ENCODE measurements at places on chromosomes 12 and 14. TPM values are rescaled to one million over a fixed set of nuclear protein-coding genes. Genes with fewer than 3 reads are reported as not detected.

MYF5 gene
- not detected for total RNA-seq

GRCh38 chr12:4014858-4015224 is 141.6 kb upstream of the PARP11 start:
- H3K36me3 ChIP-seq: no peaks in the 10 kb centered on the region
- DNase-seq: no peak
- H3K27me3 ChIP-seq: no peaks in the 10 kb centered on the region
- H3K27ac ChIP-seq: no peak overlapping the region

DLK1 gene
- not detected for total RNA-seq

LRFN5 gene
- 43.0 TPM for total RNA-seq

- H3K27ac ChIP-seq: peak overlapping the region; percentile 54
- H3K36me3 ChIP-seq: no peaks in the 10 kb centered on the region
- DNase-seq: no peak
- H3K4me3 ChIP-seq: no peak overlapping the region
- peaks cover 69% of the 10 kb centered on the region for H3K4me1 ChIP-seq
Measured at GRCh38 chr14:73754911-73755360, 40.8 kb upstream of the PNMA1 start.

DNA sequence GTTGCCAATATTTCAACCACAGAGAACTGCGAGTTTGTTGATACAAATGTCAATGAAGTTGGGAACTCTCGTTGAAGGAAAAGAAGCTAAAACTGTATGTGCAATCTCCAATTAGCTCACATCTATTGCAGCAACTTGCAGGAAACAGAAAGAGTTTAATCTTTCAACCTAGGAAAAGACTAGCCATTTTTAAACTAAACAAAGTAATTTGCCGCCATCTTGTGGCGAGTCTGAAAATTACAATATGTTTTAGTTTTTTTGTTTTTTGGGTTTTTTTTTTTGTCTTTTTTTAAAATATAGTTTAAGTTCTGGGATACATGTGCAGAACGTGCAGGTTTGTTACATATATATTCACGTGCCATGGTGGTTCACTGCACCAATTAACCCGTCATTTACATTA is 131.2 kb upstream of the FOXG1 start:
- no peaks in the 10 kb centered on the region for H3K27me3 ChIP-seq
- peak; percentile 48 for DNase-seq
- H3K4me1 ChIP-seq: no peaks in the 10 kb centered on the region
- no peaks in the 10 kb centered on the region for H3K36me3 ChIP-seq

DNA sequence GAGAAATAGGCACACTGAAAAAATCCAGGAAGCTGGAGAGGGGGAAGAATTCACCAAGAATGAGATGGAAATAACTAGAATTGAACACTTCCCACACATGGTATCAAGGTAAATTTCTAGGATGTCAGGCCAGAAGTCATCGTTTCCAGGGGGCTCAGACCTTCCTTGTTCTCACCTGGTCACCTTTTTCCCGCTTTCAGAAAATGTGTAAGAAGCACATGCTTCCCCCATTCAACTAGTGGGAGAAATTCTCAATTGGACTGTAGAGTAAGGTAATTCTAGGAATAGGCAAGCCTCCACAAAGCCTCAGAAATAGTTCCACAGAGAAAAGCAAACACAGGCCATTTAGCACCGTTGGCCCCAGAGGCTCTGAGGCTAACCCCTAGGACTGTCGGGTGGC is 2.8 kb upstream of the PTMS start:
- no peaks in the 10 kb centered on the region for H3K36me3 ChIP-seq
- DNase-seq: no peak
- no peak overlapping the region for H3K4me3 ChIP-seq
- no peaks in the 10 kb centered on the region for H3K27me3 ChIP-seq
- peak overlapping the region; percentile 89 for H3K27ac ChIP-seq

DNA sequence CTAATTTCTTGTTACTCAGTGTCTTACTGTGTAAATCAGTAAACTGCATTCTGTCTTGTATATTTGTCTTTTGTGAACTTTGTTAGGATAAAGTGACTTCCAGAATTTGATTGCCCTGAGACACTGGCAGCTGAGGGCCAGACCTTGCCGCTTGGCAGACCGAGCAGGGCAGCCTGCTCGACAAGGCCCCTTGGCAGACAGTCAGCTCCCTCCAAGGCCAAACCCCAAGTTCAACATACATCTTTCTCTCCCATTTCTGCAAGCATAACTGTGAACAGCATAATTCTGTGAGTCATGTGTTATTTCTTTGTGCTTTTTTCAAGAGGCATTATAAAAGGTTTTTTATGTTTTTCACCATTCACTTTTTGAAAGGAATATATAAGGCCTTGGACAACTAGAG is 39.2 kb upstream of the BMAL2 start:
- H3K27me3 ChIP-seq: no peaks in the 10 kb centered on the region
- no peaks in the 10 kb centered on the region for H3K4me1 ChIP-seq
- H3K36me3 ChIP-seq: no peaks in the 10 kb centered on the region
- DNase-seq: no peak

DNA sequence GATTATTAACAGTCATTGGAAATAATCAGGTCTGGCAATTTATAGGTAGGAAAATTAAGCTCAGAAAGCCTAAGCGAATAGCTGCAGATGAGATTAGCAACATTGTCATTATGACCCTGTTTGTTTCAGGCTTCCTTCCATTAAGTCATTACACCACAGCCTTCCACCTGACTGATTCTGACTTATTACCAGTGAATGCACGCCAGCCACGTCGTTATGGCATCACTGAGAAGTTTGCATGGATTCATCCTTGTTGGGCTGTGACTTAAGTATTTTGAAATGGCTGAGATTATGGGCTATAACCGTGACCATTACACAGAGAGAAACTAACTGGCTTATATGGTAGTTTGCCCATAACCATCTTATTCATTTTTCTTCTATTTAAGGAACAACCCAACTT is 18.6 kb downstream of the RASSF8 start:
- no peaks in the 10 kb centered on the region for H3K36me3 ChIP-seq
- H3K4me3 ChIP-seq: no peak overlapping the region
- no peaks in the 10 kb centered on the region for H3K4me1 ChIP-seq
- DNase-seq: peak; percentile 13

GRCh38 chr14:93079321-93079720 is 36.4 kb downstream of the ITPK1 start:
- H3K27ac ChIP-seq: no peak overlapping the region
- no peak overlapping the region for H3K4me3 ChIP-seq
- H3K4me1 ChIP-seq: peaks cover 5% of the 10 kb centered on the region
- no peak for DNase-seq
- H3K36me3 ChIP-seq: no peaks in the 10 kb centered on the region

DNA sequence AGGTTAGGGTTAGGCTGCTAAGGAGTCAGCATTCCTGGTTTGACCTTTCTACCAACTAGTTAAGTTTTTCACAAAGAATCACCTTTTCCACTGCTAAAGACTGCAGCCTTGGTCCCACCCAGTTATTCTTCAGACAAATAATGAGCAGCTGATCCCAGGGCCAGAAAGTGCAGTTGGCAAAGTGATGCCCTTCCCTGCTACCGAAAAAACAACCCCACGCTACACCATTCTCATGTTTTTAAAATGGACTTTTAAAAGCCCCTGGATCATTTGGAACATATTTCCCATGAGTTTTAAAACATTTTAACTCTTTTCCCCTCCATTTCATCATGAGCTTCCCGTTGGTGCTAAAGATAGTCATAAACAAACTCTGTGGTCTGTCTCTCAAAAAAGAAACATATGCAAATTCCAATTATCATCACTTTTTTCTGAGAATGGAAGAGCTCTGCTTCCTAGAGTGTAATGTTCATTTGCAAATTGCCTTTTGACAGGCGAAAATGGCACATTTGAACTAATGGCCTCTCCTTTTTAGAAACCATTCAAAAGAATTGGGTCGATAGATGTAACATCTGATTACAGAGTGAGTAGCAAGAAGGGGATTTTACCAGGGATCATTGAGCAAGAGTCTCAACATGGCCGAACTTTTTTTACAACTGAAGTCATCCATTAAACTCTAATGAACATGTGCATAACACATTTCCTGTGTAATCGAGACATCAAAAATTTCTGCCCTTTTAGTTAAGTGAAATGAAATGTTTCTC is 129.3 kb upstream of the RAP1B start:
- H3K4me1 ChIP-seq: peaks cover 24% of the 10 kb centered on the region
- H3K4me3 ChIP-seq: no peak overlapping the region
- DNase-seq: peak; percentile 75

DNA sequence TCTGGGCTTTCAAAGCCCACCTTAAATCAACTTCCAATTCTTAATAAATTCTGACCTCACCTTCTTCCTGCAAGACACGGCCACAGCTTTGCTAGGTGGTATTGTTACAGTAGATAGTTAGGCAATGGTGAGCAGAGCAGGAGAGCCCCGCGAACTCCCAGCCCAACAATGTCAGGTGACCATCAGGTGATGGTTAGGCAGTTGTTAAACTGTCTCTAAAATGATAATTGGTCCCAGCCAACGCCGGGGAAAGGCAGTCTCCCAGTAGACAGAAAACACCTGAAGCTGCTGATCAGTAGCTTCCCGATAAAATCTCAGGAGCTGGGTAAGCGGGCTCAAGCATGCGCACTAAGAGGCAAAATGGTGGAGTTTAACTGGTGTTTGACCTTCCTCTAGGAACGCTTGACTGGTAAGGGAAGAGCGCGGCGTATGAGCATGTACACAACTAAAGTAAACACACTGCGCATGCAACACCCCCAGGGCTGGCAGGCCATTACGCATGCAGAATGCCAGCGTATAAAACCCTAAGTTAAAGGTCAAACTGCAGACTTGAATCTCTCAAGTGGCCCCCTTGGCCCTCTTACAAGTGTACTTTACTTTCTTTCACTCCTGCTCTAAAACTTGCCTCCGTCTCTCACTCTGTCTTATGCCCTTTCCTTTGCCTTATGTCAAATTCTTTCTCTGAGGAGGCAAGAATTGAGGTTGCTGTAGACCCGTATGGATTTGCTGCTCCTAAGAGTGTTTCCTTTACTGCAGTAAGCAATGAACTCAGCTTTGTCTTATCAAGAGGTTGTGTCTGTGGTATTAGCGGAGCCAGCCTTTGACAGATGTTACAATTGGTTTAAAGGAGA is 113.5 kb downstream of the C12orf75 start:
- no peaks in the 10 kb centered on the region for H3K36me3 ChIP-seq
- no peak overlapping the region for H3K27ac ChIP-seq
- H3K4me3 ChIP-seq: no peak overlapping the region
- no peaks in the 10 kb centered on the region for H3K4me1 ChIP-seq
- peaks cover 9% of the 10 kb centered on the region for H3K27me3 ChIP-seq

GRCh38 chr14:67331368-67332125 is 28.1 kb downstream of the ATP6V1D start:
- H3K4me3 ChIP-seq: no peak overlapping the region
- no peak overlapping the region for H3K27ac ChIP-seq
- no peak for DNase-seq
- H3K4me1 ChIP-seq: peaks cover 17% of the 10 kb centered on the region

DNA sequence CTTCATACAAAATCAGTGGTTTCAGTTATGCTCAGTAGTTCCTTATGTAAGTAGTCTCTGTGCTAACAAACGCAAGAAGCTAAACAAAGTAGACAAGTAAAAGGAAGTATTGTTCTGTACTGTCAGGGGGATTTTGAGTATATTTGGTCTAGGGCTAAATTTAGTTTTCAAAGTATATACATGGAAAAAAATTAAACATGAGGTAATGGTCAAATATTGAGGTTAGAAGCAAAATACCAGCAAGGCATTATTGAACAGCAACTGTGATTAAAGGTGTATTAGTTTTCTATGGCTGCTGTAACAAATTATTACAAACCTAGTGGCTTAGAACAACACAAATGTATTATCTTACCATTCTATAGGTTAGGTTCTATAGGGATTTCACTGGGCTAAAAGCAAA is 18.8 kb downstream of the GNG2 start:
- DNase-seq: no peak
- H3K4me3 ChIP-seq: no peak overlapping the region
- no peaks in the 10 kb centered on the region for H3K4me1 ChIP-seq
- no peak overlapping the region for H3K27ac ChIP-seq

PPP1R1A gene
- 110 TPM for total RNA-seq

DNA sequence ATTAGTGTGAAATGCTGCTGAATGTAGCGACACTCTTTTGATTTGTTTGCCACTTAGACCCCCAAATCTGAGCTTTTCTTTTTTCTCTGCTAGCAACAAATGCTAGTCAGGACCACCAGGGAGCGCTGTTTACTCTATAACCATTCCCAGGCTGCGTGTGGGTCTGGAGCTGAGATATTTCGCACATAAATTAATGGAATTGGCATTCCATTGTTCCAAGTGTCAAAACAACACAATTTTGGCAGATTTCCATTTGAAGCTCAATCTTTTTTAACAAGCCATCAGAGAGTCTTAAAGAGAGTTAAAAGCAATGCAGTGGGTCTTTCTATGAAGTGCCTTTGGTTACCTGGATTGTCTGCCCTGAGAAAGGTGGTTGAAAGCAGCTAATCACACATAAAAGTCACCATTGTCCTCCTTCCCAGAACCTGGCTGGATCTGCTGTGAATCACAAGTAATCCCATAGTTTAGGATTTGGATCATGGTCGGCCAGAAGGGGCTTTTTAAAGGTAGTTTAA is 7.4 kb upstream of the TMEM132C start:
- H3K4me1 ChIP-seq: no peaks in the 10 kb centered on the region
- no peaks in the 10 kb centered on the region for H3K36me3 ChIP-seq
- peaks cover 6% of the 10 kb centered on the region for H3K27me3 ChIP-seq
- no peak overlapping the region for H3K27ac ChIP-seq

DNA sequence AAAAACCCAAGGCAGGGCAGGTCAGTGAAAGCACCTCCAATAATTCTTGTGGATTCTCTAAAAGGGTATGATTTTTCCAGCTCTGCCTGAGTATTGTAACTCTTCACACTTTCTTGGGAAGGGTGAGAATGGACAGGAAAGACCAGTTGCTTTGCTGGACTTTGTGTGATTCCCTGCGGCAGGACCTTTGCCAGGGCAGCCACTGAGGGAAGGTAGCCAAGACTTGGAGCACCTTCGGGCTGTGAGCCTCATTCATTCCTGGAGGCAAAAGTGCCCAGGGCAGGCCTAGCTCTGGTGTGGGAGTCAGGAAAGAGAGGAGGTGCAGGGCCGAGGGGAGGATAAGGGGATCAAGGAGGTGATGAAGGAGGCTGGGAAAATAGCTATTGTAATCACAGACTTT is 80.2 kb downstream of the VCPKMT start:
- H3K4me1 ChIP-seq: no peaks in the 10 kb centered on the region
- H3K36me3 ChIP-seq: no peaks in the 10 kb centered on the region
- DNase-seq: no peak
- H3K27me3 ChIP-seq: no peaks in the 10 kb centered on the region

- H3K36me3 ChIP-seq: no peaks in the 10 kb centered on the region
- H3K27ac ChIP-seq: no peak overlapping the region
- H3K4me1 ChIP-seq: peaks cover 15% of the 10 kb centered on the region
- no peaks in the 10 kb centered on the region for H3K27me3 ChIP-seq
- DNase-seq: no peak
- no peak overlapping the region for H3K4me3 ChIP-seq
Measured at GRCh38 chr12:96241846-96242256, 47.7 kb downstream of the ELK3 start.

DNA sequence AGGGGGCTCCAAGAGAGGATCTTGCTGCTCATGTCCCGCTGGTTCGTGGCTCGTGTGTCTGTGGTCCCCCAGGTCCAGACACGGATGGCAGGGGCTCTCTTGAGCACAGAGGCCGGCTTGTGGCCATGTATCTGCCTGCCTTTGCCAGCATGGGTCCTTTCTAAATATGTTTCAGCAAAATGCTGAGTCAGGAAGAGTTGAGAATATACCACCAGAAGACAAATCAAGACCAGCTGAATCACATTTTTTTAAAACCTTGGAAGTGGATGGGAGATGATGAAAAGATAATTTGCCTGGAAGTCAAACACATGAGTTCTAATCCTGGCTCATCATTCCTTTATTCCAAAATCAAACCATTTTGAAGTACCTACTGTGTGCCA is 58.0 kb downstream of the NUAK1 start:
- no peak for DNase-seq
- H3K4me1 ChIP-seq: peaks cover 3% of the 10 kb centered on the region
- H3K27me3 ChIP-seq: no peaks in the 10 kb centered on the region
- H3K36me3 ChIP-seq: no peaks in the 10 kb centered on the region
- H3K27ac ChIP-seq: no peak overlapping the region
- H3K4me3 ChIP-seq: no peak overlapping the region
